Muscle of arm (tissue), 14 donors: ENCODE measurements at places on chromosomes 3 and 15.

DNA sequence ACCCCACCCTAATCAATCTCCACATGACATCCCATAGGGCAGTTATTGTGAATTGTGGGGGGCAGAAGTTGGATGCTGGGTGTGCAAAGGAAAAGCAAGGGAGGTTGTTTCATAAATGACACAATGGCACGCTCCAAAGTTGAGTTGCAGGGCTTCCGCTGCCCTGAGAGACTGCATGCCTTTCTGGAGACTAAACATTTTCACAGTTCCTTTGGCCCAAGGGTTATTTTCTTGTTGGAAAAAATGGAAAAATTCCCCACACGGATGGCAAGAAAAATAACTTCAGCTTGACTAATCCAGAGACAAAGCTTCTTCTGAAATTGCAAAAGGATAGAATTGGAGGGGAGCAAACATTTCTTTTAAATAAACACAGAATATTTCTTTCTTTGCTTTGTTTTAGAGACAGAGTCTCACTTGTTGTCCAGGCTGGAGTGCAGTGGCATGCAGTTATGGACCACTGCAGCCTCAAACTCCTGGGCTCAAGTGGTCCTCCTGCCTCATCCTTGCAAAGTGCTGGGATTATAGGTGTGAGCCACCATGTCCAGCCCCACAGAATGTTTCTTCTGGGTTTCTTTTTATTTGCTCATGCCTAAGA is 19.1 kb upstream of the TPM1 start:
- no peak for DNase-seq

- no peak for DNase-seq
These were observed 53.6 kb upstream of the ATP13A3 start for GRCh38 chr3:194540274-194540905.

DNA sequence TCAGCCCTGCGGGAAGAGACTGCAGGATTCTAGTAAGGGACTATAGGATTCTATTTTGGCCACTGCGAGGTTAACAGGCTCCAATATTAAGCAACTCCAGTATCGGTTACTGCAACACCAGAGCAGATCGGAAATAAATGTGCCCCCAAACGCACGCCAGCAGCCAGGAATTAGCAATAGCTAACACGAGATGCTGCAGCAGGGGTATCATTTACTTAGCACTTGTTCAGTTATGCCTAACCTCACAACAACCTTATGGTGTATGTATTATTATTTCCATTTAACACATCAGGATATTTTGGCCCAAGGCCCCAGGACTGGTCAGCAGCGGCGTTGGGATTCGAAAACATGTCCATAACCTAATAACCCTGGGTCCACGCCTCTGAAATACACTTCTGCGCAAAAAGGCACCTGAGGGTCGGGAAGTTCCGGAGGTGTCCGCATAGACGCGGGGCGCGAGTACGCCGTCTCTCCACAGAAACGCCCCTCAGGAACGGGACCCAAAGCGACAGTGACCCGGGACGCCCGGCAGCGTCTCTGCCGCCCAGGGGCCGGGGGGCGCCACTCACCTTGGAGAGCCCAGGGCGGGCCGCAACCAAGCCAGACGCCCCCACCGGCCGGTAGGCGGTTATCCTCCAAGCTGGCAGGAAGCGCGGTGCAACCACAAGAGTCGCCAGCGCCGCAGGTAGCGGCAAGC is 681 bp downstream of the PIK3CB start:
- peak; percentile 26 for DNase-seq

GRCh38 chr3:128229106-128229857 is 76.0 kb downstream of the EEFSEC start:
- DNase-seq = no peak

GRCh38 chr15:32853592-32853991 is 135.8 kb downstream of the GREM1 start:
- no peak for DNase-seq

GRCh38 chr15:68042855-68043222 is 11.3 kb upstream of the PIAS1 start:
- no peak for DNase-seq

- DNase-seq = no peak
These were observed 7.4 kb downstream of the PRC1 start for GRCh38 chr15:90986790-90987507.

DNA sequence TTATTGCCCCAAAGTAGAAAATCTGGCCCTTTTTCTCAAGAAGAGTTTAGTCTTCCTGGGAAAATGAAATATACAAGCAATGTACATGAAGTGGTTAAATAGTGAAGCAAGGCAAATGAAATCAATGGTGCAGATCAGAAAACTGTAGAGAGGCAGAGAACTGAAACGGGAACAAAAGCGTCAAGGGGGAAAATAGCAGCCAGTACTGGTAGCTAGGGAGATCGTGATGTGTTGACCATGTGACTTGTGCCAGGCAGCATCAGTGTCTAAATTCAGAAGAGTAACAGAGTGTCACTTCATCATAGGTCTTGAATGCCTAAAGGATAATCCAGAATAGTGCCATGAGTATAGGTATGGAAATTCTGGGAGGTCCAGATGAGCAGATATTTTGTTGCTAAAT is 163.1 kb downstream of the CHL1 start:
- DNase-seq = no peak
